ENCODE measurements at places on chromosomes 16 and 17.

DNA sequence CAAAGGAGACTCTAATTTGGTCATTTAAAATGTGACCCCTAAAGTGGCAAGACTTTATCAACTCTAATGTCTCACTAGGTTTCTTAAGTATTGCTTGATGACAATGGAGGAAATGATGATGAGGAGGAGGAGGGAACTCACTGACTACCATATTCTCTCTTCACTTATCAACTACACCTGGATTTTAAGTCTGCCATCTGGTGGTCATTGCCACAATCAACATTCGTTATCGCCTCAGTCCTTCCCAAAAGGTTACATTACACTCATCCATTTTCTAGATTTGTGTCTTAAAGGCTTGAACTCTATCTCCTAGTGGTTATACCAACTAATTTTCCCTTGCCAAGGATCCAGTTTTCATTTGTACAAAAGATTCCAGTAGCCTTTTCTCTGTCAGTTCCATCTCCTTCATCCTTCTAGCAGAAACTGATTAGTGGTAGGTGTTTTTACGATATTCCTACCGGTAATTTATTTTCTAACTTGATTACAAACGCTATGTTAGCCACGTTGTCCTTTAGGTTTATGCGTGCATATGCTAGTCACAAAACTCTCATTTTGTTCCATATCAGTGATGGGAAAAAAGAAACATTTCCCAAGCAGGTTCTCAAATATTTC, 114.6 kb upstream of the NOG start:
- no peak for DNase-seq

DNA sequence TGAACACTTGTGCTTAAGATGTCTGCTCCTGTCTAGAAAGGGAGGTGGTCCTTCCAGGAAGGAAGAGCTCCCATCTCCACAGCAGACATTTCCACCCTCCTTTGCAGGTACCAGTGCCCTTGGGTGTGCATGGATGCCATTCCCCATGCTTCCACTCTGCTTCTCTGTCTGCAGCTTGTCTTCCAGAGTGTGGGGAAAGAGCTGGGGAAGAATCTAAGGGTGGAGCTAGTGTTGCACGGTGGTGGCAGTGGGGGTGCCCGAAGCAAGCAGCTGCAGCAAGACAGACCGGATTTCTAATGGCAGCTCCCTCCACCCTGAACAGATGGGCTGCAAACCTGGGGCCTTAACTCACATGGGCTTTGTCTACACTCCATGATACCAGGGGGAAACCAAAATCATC, 22.6 kb upstream of the HOXB13 start:
- no peak for DNase-seq

DNA sequence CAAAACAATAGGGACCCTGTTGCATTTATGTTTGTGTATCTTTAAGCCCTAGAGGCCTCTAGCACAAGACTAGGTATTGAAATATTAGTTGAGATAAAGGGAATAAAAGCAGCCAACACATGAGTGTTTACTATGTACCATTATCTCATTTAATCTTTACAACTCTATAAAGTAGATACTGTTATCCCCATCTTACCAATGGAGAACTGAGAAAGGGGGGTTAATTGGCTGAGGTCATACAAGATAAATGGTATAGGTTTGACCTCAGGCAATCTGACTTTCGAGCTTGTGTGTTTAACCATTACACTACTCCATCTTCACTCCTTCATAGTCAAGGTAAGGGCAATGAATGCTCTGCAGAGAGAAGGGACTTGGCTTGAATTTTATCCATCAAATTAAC, 26.3 kb upstream of the STAC2 start:
- DNase-seq: no peak

DNA sequence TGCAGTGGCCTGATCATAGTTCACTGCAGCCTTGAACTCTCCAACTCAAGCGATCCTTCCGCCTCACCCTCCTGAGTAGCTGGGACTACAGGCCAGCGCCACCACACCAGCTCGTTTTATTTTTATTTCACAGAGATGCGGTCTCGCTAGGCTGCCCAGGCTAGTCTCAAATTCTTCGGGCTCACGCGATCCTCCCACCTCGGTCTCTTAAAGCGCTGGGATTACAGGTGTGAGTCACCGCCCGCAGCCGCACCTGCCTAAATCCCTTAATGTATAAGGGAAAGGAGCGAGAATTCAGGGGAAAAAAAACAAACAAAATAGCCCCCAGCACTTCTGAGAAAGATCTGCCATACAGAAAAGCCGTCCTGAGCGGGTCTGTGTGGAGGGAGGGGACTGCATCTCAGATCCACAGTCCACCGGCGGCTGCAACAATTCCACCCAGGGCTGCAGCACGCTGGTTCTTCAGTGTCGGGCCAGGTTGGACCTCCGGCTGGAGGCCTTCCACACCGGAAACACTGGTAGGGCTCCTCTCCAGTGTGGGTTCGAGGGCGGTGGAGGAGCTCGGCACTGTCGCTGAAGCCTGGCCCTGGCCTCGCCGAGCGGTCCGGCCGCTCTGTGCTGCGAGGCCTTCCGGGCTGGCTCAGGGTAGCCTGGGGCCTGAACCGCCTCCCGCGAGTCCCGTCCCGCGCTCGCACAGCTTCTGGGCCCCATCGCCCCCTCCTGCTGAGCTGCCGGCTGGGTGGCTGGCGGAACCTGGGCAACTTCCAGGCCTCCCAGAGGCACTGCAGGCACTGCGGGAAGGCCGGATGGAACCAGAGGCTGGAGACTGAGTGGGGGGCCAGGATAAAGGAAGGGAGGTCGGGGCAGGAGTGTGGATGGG, 7.0 kb downstream of the ZNF843 start:
- no peak for DNase-seq

DNA sequence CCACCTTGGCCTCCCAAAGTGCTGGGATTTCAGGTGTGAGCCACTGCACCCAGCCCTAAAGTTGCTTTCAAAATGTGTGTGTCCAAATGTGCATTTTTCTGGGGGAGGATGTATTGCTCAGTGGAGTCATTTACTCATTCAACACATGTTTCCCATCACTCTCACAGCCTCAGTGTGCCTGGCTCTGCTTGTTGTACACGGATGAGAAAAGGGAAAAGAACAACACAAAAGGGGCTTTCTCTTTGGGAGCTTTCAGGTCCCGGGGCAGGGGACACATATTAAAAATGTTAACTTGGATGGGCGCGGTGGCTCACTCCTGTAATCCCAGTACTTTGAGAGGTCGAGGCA, 1.7 kb upstream of the PPL start:
- DNase-seq: no peak

GRCh38 chr17:57135026-57135788, 50.2 kb downstream of the AKAP1 start:
- DNase-seq: no peak

All from amniotic stem cell (primary cell).